ENCODE measurements at places on chromosomes 6 and 20.
A peak's percentile ranks its signal among the peaks of the same experiment; 100 is the strongest.

DNA sequence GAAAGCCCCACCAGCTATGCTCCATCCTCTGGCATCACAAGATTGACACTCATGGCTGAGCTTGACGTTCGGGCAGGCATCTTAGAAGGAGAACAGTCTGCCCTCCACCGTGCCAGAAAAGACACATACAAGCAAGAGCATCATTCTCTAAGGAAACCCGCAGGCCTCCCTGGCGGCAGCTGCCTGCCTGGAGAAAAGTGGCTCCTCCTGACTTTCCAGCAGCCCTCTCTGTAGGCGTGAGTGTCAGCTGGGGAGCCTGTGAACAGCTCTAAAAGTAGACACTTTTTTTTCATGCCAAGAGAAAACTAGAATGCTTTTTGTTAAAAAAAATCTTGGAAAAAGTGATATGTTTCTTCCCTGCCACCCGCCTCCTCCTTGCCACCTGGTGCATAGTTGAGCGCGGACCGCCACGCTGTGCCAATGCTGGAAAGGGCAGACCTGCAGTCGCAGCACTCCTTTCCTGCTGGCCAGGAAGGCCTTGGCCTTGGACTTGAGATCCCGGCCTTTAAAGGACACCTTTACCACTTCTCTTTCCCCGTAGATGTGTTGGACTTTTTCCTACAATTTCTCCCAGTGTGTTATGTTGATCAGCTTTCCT lies 29.7 kb upstream of the INSM1 start:
- DNase-seq: no peak

DNA sequence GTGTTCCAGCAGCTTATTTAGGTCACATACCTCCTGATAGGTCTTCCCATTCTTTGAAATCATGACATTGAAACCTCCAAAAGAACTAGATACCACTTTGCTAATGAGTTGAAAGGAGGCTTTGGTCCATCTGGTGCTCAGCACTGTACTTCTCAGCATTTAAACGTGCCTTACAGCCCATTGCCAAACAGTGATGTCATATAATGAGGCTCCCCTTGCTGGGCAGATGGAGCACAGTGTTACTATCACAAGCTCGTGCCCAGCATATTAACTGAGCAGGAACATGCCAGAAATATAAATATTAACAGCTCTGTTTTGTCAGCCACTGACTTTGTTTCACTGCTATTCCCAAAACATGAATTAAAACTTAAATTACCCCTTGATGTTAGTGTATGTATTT lies 25.5 kb upstream of the MAPK13 start:
- no peak for DNase-seq

GRCh38 chr6:136716917-136717715 lies 75.2 kb downstream of the MAP3K5 start:
- DNase-seq: no peak

DNA sequence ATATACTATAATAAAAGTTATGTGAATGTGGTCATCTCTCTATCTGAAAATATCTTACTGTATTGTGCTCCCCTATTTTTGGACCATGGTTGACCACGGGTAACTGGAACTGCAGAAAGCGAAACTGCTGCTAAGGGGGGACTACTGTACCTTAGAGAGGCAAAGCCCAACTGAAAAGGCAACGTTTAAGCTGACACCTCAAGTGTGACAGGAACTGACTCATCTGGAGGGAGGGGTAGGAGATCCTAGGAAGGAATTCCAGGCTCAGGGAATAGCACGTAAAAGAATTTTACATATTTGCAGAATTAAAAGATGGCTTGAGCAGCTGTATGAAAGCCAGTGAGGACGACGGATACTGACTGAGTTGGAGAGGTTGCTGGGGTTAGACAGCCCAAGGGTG lies 34.8 kb downstream of the ELOVL2 start:
- DNase-seq: no peak

DNA sequence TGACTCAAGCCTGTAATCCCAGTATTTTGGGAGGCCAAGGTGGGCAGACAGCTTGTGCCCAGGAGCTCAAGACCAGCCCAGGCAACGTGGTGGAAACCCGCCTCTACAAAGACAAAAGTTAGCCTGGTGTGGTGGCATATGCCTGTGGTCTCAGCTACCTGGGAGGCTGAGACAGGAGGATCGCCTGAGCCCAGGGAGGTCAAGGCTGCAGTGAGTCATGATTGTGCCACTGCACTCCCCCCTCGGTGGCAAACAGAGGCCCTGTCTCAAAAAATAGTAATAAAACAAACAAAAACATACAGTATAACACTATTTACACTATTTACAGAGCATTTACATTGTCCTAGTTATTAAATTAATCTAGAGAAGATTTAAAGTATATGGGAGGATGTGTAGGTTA lies 56.0 kb upstream of the PIM1 start:
- no peak for DNase-seq

- no peak for DNase-seq
Observed at GRCh38 chr6:154030646-154031045, 8.4 kb upstream of the OPRM1 start.

- no peak for DNase-seq
Observed at GRCh38 chr6:90192857-90193256, 103.8 kb downstream of the BACH2 start.

- DNase-seq: no peak
Observed at GRCh38 chr6:119308991-119309657, 40.4 kb downstream of the MAN1A1 start.

DNA sequence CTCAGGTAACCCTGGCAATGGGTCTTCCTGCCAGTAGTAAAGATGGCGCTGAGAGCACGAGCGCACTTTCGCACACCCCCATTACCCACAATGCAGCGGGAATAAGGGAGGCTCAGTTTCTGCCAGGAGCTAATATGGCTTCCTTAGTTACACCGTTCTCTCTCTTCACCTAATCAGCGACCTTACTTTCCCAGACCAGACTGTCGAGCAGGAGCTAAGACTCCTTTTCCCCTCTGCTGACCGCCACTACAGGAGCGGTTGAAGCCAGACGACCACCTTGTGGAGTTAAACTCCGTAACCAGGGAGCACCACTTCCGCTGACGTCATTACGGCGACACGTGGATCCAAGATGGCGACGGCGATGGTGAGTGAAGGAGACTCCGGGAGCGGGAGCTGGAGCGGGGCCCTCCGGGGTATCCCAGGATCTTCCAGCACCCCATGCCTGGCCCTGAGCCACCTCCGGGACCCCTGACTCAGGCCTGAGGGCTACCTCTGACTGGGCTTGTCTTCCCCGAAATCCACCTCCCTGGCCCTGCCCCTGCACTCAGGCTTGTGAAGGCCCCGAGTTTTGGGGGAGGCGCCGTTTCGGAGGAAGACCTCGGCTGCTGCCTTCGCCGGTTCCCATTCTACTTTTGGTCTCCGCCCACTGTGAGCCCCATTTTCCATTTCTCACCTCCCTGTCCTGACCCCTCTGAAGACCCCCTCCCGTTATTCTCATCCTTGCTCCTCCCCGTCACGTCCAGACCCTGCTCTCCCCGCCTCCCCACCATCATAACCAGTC lies at the start of gene TM9SF4:
Gene TM9SF4, plus strand, starts transcription at position 323 of the 781 bp plus-strand sequence. Its CDS starts 27 bp downstream, at position 350.
- peak; percentile 87 for DNase-seq

- DNase-seq: no peak
Observed at GRCh38 chr6:52201046-52201445, 14.9 kb downstream of the IL17A start.

- DNase-seq: no peak
Observed at GRCh38 chr6:154872542-154873114, 122.5 kb upstream of the TIAM2 start.

DNA sequence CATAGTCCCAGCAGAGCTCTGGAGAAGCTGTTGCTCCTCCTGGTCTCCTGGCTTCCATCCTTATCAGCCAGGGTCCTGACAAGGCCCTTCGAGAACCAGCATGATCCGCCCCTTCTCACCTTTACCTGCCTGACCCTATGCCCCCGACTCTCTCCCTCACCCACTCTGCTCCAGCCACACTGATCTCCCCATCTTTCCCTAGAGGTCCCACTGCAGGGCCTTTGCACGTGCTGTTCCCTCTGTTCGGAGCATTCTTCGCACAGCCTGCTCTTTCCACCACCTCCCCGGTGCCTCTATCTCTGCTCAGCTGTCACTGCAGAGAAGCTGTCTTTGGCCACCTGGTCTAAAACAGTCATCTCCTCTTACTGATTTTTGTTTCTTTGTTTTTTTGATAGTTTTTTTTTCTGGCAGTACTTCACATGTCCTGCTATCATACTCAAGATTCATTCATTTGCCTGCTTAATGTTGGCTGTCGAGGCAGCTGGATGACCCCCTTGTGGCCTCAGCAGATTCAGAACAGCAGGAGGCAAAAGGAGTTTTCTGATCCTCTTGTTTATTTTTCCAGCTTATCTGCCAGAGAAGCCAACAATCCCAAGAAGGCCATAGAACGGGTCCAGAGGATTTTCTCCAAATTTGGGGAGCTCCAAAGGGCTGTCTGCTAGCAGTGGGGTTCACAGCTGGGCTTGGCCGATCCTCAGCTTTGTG lies 1.6 kb upstream of the PTGIS start:
- DNase-seq: no peak

- no peak for DNase-seq
Observed at GRCh38 chr20:8389381-8390036, 257.4 kb downstream of the PLCB1 start.

DNA sequence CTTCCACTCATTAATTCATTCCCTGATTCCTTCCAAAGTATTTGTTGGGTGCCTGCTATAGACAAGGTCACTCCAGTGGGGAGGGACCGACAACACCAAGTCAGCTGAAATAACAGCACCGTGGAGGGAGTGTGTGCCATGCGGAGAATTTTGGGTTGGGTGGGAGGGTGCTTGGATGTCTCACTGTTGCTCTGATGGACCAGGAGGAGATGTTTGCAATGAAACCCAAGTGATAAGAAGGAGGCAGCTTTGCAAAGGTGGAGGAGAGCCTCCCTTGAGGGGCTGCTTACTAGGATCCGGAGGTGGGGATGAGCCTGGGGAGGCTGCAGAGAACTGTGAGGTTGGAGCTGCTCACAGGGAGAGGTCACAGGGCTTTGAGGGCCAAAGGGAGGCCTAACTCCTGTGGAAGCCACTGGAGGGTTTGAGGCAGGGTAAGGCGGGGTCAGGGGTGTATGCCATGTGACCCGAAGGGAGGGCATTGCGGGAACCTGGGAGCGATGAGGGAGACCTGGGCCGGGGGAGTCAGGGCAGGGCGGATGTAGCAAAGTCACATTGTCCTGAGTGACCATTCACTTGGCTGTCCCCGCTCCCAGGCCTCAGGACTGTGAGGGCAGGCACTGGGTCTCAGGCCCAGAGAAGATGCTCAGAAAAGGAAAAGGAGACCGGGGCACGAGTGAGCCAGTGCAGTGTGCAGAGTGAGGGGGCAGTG lies 124.5 kb downstream of the PHACTR3 start:
- no peak for DNase-seq

- no peak for DNase-seq
Observed at GRCh38 chr6:112007805-112008204, 46.1 kb upstream of the CCN6 start.

DNA sequence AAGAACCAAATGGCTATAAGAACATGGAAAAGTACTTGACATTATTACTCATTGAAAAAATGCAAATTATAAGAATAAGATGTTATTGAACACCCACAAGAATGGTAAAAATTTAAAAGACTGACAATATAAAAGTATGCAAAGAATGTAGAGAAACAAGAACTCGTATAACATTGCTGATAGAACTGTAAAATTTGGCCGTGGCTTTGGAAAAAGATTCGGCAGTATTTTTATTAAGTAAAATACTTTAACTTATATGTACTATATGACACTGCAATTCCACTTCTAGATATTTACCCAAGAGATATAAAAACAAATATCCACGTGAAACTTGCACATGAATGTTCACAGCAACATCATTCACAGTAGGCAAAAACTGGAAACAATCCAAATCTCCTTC lies 239.2 kb downstream of the TPBG start:
- DNase-seq: no peak

- DNase-seq: no peak
Observed at GRCh38 chr6:12750416-12750815, 33.8 kb downstream of the PHACTR1 start.

DNA sequence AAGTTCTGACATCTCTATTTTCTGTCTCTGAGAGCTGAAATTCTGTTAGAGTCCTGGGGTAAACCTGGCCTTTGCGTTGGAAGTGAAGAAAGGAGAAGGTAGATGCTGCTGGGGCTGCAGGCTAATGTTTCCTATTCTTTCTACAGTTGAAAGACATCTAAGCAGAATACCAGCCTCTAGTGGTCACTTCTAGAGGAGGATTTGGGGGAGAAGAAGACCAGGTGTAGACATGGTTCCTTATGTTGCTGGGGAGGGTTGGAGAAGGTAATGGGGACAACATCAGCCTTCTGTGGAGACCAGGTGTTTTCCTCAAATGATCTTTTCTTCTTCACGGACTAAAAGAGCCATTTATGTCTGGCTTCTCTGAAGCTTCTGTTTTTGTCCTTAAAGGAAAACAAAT lies 62.6 kb downstream of the BTBD3 start:
- no peak for DNase-seq

GRCh38 chr20:13149371-13150105 lies 71.5 kb upstream of the ISM1 start:
- DNase-seq: no peak

DNA sequence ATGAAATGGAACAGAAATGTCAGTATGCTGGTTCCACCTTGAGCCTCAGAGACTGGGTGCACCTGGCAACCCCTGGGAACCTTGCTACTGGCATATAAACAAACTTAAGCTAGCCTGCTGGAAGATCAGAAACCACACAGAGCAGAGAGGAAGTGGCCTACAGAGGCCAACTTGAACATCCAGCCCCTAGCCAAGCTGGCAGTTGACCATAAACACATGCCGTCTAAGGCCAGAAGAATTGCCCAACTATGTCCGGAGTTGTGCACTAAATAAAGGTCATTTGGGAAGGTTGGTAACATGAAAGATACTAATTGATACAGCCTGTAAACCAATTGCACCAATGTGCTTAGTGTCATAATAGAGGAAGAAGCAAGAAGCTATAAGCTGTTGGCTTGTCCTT lies 266.6 kb upstream of the BTBD3 start:
- no peak for DNase-seq

- DNase-seq: no peak
Observed at GRCh38 chr6:3739311-3739897, 12.1 kb downstream of the PXDC1 start.

DNA sequence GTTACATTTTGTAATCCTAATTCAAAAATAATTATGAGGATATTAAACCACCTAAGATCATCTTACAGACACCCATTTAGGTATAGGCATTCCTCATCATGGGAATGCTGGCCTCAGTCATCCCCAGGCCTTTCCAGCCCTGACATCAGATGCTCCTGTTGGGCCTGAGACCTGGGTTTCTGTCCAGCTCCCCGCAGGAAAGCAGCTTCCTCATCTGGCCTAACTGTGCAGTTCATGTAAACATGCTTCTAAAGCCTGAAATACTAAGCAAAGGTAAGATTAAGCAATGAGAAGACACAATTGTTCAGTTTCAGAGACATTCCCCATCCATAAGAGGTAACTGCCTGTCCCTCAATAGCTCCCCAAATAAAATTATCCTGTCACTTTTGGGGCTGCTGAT lies 19.0 kb downstream of the ETV7 start:
- no peak for DNase-seq

- no peak for DNase-seq
Observed at GRCh38 chr6:55726144-55726543, 147.2 kb upstream of the HMGCLL1 start.

GRCh38 chr20:1108437-1108920 lies 9.9 kb upstream of the PSMF1 start:
- DNase-seq: peak; percentile 17
